ENCODE measurements at places on chromosomes 12 and 14.

DNA sequence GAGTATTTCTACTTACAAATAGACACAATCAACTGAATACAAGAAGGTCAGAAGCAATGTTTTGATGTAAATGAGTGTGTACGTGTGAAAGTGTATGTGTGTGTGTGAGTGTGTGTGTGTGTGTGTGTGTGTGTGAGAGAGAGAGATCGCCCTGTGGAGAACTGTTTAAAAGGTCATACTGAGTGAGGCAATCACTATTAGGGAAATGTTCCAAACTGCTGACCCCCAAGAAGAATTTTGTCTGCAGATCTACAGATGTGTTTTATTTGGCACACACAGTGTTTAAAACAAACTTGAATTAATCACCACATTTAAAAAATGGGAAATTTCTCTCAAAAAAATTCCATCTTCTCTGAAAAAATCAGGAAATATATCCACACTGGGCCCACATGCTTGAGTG is 1069.1 kb downstream of the SLC6A15 start:
- no peak for DNase-seq

DNA sequence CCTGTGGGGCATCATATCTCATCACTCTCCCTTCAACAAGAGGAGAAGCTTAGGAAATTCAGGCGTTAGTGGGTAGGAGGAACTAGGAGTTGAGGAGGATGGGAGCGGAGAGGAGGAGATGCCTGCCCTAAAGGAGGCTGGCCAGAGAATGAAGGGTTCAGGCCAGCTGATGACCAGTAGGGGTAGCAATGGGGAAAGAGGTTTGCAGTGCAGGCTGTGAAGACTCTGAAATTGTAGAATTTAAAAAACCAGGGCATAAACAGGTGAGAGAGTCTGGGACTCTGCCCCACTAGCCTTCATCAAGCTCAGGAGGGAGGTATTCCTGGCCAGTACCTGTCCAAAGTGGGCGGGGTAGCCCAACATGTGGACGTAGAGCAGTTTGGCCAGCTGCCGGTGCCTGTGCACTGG is 809 bp downstream of the AP1G2 start:
- DNase-seq: no peak

DNA sequence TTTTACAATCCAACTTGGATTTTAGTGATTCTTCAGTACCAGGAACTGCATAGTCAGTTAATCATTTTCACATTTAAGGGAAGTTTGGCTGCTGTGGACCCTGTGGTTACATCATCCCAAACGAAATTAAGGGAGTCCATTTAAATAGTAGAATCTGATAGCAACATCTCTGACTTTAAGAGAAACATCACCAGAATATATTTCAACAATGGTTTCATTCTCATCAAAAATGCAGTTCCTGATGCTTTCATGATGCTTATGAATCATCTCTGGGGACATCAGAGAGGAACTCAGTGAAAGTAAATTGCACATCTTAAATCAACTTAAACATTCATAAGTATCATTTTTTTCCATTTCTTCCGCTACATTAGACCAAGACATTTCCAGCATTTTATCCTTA is 1170.7 kb downstream of the FSCB start:
- DNase-seq: no peak

DNA sequence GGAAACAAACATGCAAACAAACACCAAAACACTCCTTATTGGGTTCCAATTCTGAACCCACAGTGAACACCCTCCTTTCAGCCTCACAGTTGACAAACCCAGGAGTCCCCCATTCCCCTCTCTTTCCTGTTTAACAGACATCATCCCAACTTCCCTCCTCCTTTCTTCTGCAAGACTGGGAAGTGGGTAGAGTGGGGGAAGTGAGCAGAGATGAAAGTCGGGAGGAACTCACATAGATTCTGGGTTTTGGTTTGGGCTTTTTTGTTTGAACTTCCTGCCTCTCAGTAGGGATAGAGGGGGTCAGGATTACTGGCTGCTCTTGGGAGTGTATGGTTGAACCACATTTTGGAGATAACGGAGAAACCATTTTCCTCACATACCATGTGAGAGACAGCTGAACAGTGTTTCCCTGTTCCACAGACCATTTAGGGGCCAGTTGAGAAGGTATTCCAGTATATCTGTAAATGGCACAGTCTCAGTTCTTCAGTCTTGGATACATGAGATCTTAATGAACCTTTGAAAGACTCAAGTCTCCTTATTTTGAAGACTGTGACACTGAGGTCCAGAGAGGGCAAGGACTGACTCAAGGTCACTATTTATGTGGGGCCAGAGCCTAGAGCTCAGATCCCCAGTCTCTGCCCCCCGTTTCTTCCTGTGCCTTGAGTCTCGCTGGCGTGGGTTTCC is 3.9 kb upstream of the GPR84 start:
- no peak for DNase-seq

DNA sequence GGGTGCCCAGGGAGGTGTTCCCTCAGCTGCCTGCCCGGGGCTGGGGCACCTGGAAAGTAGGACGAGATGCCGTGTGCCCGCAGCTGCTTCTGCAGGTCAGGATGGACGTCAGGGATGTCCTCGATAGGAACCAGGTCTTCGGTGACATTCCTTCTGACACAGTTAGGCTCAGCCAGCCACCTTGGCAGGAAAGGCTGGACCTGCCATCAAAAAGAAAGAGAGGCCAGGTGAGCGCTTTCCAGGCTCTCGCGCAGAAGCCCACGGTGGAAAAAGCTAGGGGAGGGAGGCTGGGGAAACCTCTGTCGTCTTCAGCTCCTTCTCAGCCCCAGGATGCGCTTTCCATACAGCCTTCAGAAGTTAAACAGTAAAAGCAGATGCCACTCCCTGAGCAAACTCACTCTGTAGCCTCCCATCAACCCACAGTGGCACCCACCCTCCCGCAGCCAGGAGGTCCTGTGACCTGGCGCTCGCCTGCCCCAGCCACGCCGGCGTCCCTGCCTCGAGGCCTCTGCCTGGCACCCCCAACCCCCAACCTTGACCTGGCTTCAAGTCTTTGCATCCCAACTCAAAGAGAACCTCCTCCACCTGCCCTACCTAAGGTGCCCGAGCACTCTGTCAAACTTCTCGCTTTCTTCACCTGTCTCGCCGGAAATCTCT is 1.3 kb downstream of the DDX51 start:
- DNase-seq: no peak

DNA sequence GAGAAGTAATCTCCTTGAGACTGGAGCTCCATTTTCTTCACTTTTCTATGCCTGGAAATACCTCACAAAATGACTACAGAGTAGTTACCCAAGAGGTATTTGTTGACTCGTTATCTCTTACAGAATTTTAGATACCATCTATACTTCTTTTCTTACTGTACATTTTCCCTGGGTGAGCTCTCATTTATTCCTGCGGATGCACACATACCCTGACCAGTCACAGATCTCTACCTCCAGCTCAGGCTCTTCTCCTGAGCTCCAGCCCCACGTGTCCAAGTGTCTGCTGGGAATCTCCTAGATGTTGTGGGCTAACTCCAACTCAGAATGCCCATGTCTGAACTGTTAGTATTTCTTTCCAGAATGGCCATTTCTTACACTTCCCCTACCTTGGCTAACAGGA is 403.1 kb downstream of the RAD51B start:
- DNase-seq: no peak

DNA sequence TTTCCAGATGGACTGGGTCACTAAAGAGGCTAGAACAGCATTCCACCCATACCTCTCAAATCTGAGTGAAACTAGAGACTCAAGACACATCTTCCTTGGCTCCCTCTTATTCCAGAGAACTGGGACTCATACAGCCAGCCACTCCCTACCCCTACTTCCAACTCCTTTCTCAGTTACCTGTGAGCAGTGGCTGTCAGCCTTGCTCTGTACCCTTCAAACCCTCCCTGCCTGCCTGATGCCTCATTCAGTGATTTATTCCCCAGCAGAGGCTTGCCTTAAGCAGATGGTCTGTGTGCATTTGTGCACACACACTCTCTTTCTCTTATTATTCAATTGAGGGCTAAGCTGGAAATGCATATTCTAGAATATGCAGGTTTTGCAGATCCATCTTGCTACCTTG is 14.6 kb downstream of the GPR84 start:
- DNase-seq: no peak

Measured in NCI-H1105 treated with DMSO at 0.1 percent for 48 hours (cell line).